ENCODE measurements at places on chromosomes 7 and 10.

GRCh38 chr7:110296321-110296720 lies 794.6 kb upstream of the LRRN3 start:
- DNase-seq: no peak

GRCh38 chr10:133365461-133366129 lies 7.6 kb downstream of the ECHS1 start:
- no peak for DNase-seq

DNA sequence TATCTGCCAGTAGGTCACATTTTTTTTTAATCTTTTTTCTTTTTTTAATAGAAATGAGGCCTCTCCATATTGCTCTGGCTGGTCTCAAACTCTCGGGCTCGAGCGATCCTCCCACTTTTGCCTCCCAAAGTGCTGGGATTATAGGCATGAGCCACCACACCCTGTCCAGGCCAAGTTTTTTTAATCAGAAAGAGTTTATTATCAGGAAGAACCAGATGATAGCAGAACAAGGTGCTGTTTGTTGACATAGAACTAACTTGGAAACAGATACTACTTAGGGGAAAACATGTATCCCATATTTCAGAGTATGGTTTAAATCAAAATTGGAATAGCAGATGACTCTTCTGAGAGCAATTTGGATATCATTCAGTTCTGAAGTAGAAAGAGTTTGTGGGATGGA lies 118.6 kb downstream of the NRF1 start:
- no peak for DNase-seq

GRCh38 chr7:12389089-12389700 lies 14.5 kb downstream of the VWDE start:
- DNase-seq: no peak

DNA sequence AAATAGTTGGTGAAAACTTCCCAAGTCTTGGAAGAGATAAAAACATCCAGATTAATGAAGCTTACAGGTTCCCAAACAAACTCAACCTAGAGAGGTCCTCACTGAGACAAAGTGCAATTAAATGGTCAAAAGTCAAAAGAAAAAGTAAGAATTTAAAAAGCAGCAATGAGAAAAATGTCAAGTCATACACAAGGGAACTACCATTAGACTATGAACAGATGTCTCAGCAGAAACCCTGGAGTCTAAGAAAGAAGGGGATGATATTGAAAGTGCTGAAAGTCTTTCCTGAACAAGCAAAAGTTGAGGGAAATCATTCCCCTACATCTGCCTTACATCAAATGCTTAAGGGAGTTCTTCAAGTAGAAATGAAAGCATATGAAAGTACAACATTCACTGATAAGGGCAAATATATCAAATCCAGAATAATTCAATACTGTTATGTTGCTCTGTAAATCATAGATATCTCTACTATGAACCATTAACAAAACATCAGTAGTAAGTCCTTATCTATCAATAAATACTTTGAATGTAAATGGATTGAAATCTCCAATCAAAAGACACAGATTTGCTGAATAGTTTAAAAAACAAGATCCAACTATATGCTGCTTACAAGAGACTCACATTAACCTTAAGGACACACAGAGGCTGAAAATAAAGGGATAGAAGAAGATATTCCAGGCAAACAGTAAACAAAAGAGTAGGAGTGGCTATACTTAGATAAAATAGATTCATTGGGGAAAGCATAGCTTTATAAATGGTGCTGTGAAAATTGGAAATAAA lies 449.5 kb downstream of the PHTF2 start:
- no peak for DNase-seq

- DNase-seq: no peak
Observed at GRCh38 chr7:17022920-17023319, 141.1 kb upstream of the AGR3 start.

- no peak for DNase-seq
Observed at GRCh38 chr10:16789261-16789660, 28.0 kb downstream of the RSU1 start.

GRCh38 chr10:62050346-62050892 lies 148.9 kb downstream of the ARID5B start:
- no peak for DNase-seq

GRCh38 chr7:6436385-6436685 lies 11.4 kb downstream of the DAGLB start:
- peak; percentile 29 for DNase-seq

GRCh38 chr10:78207776-78208175 lies 174.1 kb downstream of the RPS24 start:
- DNase-seq: no peak

DNA sequence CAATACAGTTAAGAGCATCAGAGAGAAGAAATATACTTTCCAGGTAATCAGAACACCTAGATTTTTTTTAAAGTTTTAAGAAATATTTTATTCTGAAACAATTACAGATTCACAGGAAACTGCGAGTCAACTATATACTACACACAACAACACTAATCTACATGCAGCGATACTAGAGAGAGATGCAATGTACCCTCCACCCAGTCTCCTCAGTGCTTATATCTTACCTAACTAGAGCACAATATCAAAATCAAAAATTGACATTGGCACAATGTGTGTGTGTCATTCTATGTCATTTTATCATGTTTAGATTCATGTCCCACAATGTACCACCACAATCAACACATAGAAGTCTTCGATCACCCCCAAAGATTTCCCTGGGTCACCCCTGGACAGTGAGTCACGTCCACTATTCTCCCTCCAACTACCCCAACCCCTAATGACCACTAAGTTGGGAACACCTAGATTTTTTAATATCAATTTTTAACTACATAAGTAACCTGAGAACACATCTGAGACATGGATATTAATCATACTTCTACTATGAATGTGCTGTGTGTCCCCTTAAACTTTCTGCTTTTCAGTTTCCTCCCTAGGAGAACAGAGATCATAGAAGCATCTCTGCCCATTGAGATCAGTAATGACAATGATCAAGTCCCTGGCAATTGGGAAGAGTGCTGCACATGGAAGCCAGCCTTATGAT lies 86.5 kb downstream of the GSAP start:
- no peak for DNase-seq

- DNase-seq: no peak
Observed at GRCh38 chr7:122849957-122850328, 36.3 kb downstream of the CADPS2 start.

- DNase-seq: no peak
Observed at GRCh38 chr7:126728967-126729366, 523.8 kb downstream of the GRM8 start.

DNA sequence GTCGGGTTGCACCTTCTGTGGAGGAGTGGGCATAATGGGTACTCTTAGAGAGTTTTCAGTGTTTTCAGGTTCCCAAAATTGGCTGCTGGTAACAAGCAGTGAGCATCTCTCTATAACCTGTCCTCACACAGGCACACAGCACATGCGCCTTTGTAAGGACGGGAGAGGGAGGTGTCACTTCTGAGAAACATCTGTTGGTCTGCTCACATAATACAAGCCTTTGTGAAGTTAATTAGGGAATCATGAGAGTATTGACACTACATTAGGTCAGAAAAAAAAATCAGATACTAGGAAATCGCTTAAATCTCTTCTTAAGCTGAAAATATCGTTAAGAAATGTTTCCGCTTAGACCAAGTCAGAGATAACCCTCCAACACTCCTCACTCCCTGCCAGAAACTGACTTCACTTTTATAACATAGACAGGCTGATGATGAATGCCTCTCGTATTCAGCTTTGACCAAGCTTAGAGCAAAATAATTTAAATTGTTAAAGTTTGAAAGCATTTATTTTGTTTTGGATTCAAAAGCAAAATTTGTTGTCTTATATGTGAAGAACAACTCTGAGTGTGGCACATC lies 769.7 kb downstream of the TNS3 start:
- DNase-seq: no peak

DNA sequence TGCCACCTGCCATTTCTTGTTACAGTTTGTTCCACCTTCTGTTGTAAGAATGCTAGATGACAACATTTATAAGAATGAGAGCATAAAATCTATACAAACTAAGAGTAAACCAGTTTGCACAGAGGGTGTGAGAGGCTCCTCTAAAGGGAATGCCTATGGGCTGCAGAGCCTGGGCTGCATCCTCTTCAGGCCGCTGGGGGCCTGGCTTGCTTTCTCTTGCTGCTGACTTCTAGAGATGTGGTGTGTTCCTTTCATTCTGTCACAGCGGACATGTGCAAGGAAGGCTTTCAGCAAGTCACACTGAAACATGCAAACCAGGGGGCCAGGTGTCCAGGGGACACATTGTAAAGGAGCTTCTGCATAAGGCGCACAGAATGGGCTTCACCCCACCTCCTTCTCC lies 7.1 kb upstream of the ATP6V1F start:
- DNase-seq: no peak

GRCh38 chr7:17617857-17618651 lies 319.6 kb downstream of the AHR start:
- DNase-seq: no peak

- no peak for DNase-seq
Observed at GRCh38 chr10:1251769-1252168, 195.6 kb downstream of the WDR37 start.

- no peak for DNase-seq
Observed at GRCh38 chr7:28531291-28531690, 119.0 kb downstream of the CREB5 start.

GRCh38 chr10:96369890-96370583 lies 11.2 kb upstream of the OPALIN start:
- DNase-seq: no peak

- no peak for DNase-seq
Observed at GRCh38 chr7:31175672-31176071, 123.6 kb downstream of the ADCYAP1R1 start.

- no peak for DNase-seq
Observed at GRCh38 chr7:106384373-106384772, 99.6 kb upstream of the NAMPT start.

GRCh38 chr10:122293156-122293960 lies 22.3 kb downstream of the BTBD16 start:
- DNase-seq: no peak

DNA sequence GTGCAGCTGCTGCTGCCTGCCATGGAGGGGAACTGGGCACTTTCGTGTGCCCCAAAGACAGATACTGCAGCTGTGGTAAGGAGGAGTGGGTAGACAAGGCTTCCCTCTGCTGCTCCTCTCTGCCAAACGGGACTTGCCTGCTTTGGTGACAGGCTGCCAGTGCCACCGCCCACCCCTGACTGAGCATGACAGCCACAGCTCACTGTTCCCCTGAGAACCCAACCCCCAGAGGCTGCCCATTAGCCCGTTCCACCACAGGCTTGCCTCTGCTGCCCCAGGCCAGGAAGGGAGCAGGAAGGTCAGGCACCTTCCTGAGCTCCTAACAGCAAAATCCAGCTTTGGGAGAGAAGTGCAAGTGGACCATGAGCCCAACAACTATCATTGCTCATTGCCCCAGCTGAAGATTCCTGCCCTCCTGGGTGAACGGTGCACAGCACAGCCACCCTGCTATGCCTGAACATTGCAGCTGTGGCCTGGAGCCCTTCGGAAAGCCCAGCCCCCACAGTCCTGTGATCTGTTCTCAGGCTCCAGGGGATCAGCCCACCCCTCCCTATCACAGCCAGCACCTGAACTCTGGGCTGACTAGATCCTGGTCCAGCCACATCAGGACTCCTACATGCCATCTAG lies 58.7 kb upstream of the ANTXRL start:
- no peak for DNase-seq

DNA sequence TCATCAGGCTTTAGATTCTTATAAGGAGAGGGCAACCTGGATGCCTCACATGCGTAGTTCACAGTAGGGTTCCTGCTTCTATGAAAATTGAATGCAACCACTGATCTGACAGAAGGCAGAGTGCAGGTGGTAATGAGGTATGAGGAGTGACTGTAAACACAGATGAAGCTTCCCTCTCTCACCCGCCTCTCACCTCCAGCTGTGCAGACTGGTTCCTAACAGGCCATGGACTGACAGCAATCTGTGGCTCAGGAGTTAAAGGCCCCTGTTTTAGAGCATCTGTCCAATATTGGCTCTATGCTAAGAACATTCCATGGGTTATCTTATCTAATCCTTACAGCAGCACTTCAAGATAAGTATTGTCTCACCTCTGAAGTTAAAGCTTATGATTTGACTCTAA lies 213.5 kb upstream of the NRP1 start:
- DNase-seq: no peak

- no peak for DNase-seq
Observed at GRCh38 chr10:29785701-29786100, 150.9 kb upstream of the SVIL start.

GRCh38 chr10:118970770-118971169 lies 58.7 kb upstream of the NANOS1 start:
- no peak for DNase-seq
